ENCODE measurements at places on chromosomes 6 and 20.

DNA sequence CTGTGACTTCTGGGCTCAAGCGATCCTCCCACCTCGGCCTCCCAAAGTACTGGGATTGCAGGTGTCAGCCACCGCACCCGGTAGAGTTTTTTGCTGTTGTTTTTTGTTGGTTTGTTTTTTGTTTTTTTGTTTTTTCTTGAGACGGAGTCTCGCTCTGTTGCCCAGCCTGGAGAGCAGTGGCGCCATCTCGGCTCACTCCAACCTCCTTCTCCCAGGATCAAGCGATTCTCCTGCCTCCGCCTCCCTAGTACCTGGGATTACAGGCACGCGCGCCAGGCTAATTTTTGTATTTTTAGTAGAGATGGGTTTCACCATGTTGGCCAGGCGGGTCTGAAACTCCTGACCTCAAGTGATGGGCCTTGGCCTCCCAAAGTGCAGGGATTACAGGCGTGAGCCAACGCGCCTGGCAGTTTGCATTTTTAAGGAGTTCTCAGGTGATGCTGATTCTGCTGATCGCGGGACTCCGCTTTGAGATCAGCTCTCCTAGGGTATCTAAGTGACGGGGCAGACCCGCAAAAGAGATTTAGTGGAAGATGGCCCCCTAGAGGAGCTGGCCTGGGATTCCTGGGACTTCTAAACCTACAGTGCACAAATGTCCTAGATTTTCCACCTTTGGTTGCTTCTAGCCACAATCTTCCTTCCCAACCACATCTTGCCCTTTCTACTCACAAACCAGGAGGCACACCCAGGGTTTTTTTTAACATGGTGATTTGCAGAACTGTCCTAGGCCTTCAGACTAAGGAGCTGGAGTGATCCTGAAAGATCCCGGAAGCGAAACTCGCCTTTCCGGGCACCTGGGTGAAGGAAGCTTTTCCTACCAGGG is 45.2 kb downstream of the DPPA5 start:
- peak; percentile 17 for DNase-seq

DNA sequence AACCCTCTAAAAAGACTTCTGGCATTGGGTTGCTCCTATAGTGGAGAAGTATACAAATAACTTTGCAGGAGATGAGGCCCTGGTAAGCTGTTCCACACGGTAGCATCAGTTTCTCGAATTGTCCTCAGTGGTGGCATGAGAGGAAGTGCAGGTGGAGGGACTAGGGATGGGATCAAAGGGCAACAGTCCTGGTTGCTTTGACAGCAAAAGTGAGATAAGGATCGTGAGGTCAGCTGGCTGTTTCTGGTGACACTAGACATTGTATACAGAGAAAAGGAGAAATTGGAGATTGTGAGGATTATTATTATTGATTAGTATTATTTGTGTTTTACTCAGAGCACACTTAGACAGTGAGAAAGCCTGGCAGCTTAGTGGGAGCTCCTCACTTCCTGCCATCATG is 61.3 kb upstream of the EXOC2 start:
- DNase-seq: no peak

GRCh38 chr20:61055180-61056010 is 196.7 kb upstream of the CDH4 start:
- no peak for DNase-seq

DNA sequence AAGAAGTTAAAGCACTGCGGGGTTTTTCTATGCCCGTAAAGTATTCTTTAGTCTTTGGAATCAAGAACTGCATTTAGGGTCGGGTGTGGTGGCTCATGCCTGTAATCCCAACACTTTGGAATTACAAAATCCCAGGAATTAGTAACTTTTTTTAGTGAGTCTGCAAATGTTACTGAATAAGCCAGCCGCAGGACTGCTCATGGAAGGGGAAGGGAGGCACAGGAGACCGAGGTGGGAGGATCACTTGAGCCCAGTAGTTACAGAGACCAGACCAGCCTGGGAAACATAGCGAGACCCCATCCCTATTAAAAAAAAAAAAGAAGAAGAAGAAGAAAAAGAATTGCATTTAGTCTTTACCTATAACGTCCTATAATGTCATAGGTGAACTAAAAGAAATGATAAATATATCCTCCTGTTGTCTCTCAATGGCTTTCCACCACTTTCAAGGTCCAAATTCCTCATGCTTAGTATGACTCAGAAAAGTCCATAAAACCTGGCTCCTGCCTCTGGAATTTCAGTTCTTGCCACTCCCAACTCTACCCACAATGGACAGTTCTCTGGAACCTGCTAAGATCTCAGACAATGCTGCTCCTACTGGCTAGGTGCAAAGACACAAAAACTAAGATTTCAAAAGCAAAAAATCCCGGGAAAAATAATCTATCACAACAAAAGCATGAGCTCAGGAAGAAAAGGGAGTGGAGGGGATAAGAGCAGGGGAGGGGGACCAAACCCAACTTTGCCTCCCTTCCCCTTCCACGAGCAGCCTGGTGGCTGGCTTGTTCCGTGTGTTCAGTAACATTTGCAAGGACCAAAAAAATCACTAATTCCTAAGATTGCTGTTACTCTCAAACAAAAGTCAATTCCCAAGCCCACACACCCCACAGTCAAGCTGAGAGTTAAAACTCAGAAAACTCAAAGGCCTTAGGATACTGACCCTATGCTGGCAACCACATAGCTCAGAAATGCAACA is 39.0 kb downstream of the B4GALT5 start:
- peak; percentile 67 for DNase-seq

GRCh38 chr20:10447028-10447427 is 11.9 kb downstream of the SLX4IP start:
- DNase-seq: peak; percentile 75

GRCh38 chr6:158572653-158573541 is 13.0 kb downstream of the TMEM181 start:
- no peak for DNase-seq

GRCh38 chr6:593139-593906 is 63.6 kb downstream of the HUS1B start:
- DNase-seq: peak; percentile 61

- DNase-seq: no peak
Measured at GRCh38 chr6:155173488-155173887, 90.3 kb upstream of the CLDN20 start.

DNA sequence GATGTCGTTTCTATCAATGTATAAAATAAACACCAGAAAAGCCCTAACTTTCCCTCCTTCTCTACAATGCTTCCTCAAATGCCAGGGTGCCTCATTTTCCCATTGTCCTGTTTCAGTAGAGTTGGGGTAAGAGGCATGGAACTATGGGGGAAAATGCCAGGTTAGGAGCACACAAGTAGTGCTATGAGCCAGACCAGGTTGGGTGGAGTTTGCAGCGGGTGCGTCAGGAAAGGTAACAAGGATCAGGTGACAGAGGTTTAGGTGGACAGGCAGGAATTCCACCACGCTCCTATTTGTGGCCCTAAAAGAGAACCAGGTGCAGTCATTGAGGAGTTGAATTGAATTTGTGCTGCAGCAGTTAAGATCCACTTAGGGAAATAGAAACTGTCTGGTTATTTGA is 36.5 kb downstream of the SYTL3 start:
- no peak for DNase-seq

- DNase-seq: no peak
Measured at GRCh38 chr20:48921883-48922820, 641 bp downstream of the ARFGEF2 start.

DNA sequence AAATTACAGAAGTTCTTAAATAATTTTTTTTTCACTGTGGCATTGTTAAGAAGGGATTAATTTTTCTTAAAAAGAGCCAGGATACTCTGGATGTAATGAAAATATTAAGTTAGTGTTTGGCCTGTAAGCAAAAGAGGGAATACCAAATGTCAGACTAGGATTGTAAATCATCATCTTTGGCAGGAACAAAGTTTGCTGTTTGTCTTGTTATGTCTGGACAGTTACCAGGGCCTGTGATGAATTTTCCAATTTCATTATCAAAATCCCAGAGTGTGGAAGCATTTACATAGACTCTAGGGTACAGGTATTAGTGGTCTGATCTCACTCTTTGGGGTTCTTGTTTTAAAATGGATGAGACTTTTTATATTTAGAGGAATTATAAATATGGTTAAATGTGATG is 26.1 kb downstream of the CEP57L1 start:
- peak; percentile 32 for DNase-seq

DNA sequence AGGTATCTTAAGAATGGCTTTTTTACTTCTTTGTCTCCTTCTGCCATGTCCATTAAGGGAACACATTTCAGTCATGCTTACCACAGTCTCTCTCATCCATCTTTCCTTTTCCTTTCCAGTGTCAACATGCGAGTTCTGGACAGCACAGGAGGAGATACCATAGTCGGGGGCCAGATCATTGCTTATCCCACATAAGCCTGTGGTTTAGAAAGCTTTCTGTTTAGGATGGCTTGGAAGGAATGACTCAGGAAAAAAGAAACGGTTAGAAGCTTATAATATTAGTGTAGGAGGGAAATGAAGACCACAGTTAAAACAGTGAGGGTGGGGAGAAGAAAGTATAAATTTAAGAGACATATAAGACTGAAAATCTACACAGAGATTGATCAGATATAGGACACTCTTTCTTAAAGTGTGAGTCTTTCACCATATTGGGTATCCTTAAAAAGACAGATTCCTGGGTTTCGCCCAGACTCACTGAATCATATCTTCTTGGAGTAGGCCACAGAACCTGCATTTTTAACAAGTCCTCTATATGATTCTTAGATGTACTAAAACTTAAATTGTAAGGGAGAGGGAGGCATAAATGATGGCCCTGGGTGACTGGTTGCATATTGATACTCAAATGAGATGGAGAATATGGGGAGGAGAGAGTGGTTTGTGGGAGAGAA is 36.1 kb downstream of the DSE start:
- DNase-seq: peak; percentile 90

DNA sequence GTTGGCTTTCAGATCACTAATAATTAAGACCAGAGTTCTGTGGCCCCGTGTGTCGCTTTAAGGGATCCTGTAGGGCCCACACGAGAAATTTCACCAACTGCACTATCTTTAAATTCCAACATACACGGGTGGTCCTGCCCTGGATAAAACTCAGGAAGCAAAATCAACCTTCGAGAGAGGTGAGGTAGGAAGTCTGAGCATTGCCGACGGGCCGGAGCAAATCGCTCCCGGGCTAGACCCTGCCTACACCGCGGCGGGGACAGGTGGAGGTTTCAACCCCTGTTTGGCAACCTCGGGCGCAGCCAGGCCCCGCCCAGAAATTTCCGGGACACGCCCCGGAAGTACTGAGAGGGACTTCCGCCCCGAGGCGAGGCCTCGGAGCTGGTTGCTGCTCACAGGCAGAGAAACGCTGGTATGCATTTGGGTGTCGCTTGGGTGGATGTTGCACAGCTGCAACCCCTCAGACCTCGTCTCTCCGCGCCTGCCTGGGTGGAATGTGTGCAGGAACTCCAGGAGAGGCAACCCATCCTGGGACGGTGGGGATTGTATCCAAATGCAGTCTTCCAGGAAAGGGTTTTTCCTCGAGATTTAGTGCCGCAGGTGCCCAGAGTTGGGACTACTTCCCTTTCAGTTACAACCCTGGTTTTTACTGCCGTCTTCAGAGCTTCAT is 19.9 kb downstream of the ZKSCAN8 start:
- peak; percentile 68 for DNase-seq

DNA sequence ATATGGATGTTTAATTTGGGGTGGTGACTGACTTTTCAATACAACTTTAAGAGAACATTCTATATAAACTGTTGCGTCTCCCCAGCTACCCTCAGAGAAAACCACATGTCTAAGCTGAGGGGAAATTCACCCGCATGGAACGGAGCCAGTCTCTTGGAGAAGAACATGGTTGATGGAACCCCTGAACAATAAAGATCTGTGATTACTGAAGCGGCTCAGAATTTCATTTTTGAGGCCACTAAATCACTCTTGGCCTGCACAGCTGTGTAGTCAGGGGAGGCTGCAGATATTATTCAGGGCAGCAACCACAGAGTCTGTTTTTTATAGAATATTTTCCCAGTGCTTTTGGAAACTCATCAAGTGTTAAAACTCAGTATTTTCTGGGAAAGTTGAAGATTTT is 73.8 kb downstream of the EYA4 start:
- DNase-seq: peak; percentile 55

DNA sequence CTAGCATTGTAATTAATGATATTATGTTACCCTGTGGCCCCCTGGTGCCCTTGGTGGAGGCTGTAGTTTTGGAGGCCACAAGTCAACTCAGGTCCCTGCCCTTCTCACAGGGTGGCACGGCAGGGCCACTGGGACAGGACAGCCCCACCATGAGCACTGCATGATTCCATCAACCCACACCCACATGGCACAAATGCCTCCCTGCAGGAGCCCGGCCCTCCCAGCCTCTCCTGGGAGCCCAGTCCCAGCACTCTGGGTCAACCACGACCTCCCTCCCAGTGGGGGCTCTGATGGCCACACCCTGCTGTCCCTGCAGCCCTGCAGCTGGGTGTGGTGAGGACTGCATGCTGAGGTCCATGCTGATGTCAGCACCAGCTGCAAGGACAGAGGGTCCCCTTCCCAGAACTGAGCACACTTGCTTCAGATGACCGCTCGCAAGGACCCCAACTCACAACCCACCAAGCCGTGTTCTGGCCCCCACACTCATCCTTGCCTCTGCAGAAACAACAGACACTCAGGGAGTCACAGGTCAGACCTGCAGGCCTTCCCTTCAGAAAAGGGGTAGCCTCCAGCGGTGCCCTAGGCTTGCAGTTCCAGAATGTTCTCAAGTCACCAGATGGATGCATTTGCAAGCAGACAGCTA is 15.7 kb upstream of the CST7 start:
- DNase-seq: no peak

GRCh38 chr6:149387779-149388512 is 12.1 kb upstream of the SUMO4 start:
- no peak for DNase-seq

GRCh38 chr20:52470561-52470960 is 279.0 kb upstream of the ZFP64 start:
- no peak for DNase-seq

- no peak for DNase-seq
Measured at GRCh38 chr20:37407573-37408002, 61.6 kb downstream of the SRC start.

DNA sequence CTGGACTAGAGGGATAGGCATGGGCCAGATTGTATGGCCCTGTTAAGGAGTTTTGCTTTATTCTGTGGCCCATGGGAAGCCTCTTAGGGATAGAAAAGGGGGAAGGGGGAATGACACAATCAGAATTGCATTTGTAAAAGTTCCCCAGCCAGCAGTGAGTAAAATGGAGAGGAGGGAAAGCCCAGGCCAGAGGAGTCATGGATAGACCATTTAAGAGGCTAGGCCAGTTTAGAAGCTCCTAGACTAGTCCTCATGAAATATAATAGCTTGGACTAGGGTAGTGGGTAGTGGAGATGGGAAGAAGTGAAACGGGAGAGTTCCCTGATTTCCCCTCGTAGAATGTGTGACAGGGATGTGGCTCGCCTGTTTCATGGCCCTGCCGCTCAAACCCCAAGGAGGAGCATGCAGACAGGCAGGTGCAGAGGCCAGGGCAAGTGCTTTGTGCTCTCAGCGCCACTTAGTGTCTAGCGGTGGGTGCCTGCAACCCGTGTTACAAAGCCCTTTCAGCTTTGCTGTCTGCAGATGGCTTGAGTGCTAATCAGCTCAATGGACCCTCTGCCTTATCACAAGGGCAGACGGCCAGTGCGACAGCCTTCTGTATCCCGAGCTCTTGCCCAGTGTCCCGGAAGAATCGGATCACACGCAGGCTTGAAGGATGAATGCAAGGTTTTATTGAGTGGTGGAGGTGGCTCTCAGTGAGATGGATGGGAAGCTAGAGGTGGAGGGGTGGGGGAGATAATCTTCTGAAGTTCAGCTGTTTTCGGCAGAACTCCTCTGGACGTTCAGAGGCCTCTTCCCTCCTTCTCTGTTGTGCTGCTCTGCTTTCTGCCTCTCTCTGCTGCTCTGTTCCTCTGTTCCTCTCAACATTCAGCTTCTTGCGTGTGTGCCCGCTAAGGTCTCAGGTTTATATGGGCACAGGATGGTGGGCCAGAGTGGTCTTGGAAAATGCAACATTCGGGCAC is 141.1 kb downstream of the CEP57L1 start:
- no peak for DNase-seq

Data from fibroblast of upper back skin (primary cell).